Lower leg skin (tissue), 4 donors: ENCODE measurements at places on chromosomes 5 and 9. TPM values are rescaled to one million over a fixed set of nuclear protein-coding genes. Genes with fewer than 3 reads are reported as not detected.

DNA sequence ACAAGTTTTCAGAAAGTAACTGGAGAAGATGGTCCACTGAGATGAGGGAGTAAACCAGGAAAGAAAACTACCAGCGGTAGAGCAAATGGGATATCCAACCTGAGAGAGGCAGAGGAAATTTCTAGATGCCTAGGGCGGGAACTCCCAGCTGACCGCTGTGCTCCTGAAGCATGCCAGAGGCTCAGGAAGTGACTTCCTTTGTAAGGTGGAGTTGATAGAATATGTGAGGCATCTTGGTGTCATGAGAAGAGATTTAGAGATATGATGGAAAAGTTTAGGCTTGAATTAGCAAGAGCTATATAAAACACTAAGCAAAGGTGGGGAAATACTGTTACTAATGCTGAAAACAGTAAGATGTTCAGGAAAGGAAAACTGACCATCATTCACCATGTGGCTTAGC is 124.1 kb downstream of the C9orf152 start:
- DNase-seq: no peak

DNA sequence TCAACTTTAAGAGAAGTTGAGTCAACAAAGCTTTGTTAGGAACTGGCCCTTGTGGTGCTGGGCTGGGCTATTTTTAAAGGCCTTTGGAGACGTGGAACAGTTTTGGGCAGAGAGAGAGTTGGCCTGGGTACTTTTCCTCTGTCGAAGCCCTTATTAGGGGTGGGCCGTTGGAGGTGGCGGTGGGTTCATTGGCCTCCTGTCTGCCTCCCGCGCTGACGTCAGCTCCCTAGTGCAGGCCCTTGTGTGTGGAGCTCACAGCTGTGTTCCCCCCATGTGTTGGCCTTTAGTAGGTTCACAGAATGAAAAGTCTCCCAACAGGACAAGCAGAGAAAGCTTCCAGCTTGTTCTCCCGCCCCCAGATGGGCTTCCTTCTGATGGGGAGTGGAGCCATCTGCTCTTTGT is 2.7 kb downstream of the NCS1 start:
- DNase-seq: no peak

DNA sequence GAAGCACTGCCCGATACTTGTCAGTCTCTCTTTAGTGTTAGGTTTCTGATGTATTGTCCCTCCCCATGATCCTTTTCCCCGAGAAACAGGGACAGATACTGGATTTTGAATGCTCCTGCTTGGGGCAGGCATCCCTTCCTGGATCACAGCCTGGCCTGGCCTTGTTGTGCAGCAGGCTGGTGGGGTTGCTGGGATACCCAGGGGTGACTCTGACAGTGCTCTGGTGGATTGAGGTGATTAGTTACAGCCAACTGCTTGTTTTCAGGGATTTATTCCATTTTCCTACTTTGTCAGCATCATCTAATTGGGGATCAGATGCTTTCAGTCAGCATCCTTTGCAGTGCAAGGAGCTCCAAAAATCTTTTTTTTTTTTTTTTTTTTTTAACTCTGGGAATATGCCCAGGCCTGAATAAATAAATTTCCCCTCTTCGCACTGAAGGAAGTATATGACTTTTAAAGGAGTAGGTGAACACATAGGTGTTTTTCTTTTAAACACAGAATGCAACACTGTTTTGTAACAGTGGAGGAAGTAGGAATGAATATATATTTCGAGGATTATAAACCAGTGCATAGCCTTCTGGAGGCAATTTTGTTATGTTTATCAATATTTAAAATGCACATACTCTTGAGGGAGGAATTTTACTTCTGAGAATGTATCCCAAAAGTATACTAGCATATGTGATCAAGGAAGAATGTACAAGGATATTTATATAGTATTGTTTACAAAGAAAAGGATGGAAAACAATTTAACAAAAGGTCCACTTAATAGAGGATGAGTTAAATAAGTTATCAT is 127.3 kb upstream of the ELL2 start:
- DNase-seq: no peak

GRCh38 chr9:110189559-110190320 is 18.2 kb downstream of the C9orf152 start:
- DNase-seq: no peak

- DNase-seq: no peak
Measured at GRCh38 chr5:62937661-62938558, 359.3 kb downstream of the LRRC70 start.

DNA sequence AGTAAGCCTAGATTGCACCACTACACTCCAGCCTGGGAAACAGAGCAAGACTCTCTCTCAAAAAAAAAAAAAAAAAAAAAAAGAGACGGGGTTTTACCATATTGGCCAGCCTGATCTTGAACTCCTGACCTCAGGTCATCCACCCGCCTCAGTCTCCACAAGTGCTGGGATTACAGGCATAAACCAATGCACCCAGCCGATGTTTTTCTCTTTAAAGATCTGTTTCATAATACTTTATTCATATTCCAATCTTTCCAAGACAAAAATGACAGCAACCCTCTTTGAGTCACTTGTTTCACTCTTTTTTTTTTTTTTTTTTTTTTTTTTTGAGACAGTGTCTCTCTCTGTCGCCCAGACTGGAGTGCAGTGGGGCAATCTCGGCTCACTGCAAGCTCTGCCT is 13.6 kb upstream of the LMNB1 start:
- no peak for DNase-seq

- DNase-seq: peak; percentile 49
Measured at GRCh38 chr9:98864281-98865174, 57.1 kb downstream of the GALNT12 start.

GRCh38 chr5:68538814-68539420 is 323.4 kb downstream of the PIK3R1 start:
- no peak for DNase-seq

GRCh38 chr9:86585422-86586143 is 231.4 kb upstream of the TUT7 start:
- no peak for DNase-seq

GRCh38 chr5:125450771-125451170 is 704.3 kb upstream of the ZNF608 start:
- DNase-seq: no peak

DNA sequence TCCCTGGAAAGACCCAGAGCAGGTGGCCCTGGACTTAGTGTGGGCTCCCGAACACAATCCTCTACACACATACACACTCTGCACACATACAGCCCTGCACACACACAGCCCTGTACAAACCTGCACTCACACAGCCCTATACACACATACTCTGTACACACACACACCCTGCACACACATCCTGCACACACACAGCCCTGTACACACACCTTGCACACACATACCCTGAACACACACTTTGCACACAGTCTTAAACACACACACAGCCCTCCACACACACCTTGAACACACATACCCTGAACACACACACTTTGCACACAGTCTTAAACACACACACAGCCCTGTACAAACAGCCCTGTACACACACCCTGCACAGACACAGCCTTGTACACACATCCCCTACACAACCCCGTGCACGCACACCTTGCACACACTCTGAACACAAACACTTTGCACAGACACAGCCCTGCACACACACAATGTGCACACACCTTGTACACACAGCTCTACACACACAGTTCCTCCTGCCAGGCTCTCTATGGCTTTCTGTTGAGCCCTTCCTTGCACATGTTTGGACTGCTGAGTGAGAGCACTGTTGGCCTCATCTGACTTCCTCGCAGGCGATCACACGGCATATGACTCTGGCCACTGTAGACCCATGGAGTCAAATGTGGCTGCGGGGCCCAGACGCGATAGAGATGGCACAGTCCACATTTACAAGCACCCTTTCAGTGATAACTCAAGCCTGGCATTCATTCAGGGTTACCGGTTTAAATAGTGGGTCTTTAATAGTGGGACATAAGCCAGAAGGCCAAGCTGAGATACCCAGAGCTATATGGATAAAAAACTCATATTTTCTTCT is 245.7 kb upstream of the IRX1 start:
- peak; percentile 4 for DNase-seq

DNA sequence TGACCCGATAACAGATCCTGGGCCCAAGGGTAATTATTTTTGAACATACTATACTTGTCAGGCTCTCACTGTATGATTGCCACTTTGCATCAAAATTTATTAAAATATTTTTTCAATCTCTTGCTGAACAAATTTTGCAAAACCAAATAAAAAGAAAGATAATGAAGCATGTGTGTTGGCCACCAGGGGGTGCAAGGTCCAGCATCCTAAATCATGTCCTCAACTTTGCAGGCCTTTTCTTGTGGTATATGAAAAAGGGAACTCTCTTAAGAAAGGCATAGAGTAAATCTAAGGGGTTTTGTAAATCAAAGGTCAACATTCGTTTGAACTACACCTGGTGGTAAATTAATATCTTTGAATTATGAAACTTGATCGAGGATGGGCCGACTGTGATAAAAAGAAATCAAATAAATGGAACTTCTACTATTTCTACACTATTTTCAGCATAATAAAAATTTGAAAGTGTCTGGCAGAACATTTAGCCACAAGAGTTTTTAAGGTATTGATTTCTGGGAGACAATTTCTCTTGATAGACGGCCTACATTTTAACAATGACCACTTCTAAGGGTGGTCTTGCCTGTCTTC is 676.5 kb downstream of the DMRTA1 start:
- no peak for DNase-seq

GRCh38 chr5:134586866-134587524 is 45.6 kb downstream of the SAR1B start:
- peak; percentile 68 for DNase-seq

DNA sequence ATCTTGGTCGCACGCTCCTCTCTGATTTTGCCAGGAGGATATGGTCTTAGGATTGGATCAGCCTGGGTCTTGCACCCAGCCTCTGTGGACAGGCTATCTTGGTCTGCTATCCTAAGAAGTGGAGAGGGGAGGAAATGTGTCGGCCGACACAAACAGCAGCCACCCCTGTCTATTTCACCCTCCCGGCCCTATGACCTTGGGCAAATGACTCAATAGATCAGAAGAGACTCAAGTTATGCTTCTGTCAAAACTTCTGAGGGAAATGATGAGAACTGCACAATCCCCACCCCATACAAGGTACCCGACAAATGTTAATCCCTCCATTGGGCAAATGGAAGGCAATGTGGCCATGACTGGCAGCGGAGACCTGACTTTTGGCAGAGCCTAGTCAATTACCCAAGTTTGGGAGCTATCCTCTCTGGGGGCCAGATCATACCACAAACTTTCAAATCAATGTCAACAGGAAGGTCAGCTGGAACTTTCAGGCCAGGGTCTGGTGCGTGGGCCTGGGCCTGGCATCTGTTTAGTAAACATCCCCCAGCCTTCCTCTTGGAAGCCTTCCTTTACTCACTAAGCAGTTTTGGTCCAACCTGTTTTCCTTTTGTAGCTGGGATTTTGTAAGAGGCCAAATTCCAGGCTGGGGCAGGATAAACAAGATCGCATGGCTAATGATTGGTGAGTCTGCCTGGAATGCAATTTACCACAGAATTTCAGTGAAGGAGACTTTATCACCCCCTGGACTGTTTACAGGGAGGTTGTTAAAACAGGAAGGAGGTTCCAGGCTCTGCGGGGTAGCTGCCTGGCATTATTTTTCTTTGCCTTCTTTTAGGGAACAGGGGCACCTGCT is 64.2 kb upstream of the CPEB4 start:
- no peak for DNase-seq

DNA sequence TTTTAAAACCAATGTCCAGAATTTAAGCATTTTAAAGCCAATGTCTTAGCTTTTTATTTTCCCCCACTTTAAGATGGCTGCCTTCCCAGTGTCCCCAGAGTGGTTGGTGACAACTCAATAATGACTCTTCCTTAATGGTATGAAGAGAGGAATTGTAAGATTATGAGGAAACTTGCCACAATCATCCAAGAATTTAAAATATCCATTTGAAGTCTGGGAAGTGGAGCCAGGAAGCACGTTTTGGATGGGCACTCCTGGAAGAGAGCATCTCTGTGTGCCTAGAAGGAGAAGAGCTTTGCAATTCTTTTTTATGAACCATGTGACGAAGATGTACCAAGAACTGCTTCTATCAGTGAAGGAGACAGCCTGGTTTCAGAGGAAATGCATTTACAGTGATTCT is 11.3 kb upstream of the IGFBPL1 start:
- DNase-seq: no peak

DNA sequence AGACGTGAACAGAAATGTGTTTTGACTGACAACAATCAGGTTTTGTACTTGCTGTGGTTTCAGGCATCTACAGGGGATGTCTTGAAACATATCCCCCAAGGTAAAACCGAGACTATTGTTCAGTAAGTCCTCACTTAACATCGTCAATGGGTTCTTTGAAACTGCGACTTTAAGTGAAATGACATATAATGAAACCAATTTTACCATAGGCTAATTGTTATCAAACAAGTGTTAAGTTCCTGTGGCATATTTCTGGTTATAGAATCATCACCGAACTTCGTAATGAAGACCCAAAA is 16.4 kb upstream of the OMD start:
- no peak for DNase-seq

DNA sequence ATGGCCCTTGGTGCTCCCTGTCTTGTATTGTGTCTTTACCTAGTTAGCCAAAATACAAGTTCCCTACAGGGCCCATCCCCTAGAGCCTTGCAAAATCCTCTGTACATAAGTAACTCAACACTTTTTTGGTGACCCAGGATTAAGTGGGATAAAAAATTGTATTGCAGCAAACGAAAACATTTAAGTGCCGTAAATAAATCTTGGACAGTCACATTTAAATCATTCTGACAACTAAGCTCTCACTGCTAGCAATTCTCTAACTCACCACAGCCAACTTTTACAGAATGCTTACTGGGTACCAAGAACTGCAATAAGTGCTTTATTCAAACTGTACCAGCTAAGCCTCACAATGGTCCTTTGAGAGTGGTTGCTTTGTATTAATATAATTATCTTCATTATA is 56.6 kb downstream of the GNAQ start:
- no peak for DNase-seq

DNA sequence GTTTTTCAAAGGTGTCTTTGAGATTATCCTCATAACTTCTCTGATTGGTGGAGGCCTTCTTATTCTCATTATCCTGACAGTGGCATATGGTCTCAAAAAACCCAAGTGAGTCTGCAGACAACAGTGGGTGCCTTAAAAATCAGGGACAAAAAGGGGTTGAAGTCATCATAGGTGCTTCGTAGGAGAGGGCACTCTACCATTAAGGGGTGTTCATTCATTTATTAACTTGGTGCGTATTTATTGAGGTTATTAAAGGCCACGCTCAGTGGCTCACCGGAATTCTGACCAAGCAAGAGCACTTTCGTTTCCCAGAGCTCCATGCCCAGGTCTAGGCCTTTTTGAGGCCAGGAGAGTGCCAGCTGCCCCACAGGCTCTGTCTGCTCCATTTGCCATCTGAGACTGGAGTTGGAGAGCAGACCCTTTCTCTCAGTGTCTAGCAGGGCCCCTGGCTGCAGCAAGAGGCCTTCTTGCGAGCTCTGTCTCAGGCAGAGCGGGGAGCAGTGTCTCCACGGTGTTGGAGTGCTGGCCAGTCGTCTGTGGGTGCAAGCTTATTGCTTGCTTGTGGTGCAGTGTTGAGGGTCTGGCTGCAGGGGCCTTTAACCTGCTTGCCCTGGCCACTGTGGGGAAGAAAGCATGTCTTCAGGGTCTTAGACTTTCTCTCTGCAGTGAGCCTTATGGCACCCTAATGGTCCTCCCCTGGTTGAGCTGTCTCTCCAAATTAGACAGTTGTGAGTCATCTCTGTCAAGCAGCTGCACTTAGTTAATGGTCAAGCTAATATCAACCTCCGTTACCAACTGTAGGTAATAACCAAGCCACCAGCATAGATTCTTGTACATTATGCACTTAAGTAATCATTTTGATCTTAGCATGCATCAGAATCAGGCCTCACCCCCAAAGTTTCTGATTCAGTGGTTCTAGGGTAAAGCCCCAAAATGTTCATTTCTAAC is 62.6 kb downstream of the IL31RA start:
- no peak for DNase-seq

EGFLAM gene
- 1.5 TPM for total RNA-seq

LEAP2 gene
- 0.84 TPM for total RNA-seq

PCDHA6 gene
- total RNA-seq: 0.13 TPM

BHMT2 gene
- total RNA-seq: 0.42 TPM

PCDHGB7 gene
- total RNA-seq: 8.0 TPM

LHX6 gene
- 2.7 TPM for total RNA-seq
